Stimulated activated CD4-positive, alpha-beta T cell treated with anti-CD3 and anti-CD28 coated beads, Interleukin-2, amount 100 ng/mL, for 24 hours (primary cell): ENCODE measurements at places on chromosomes 13 and 19.

GRCh38 chr13:34748596-34748995 is 193.5 kb upstream of the NBEA start:
- no peak for DNase-seq

- DNase-seq: no peak
Measured at GRCh38 chr13:56893843-56894242, 246.9 kb upstream of the PRR20A start.

- DNase-seq: no peak
Measured at GRCh38 chr19:41311072-41311471, 1.1 kb downstream of the CCDC97 start.

- no peak for DNase-seq
Measured at GRCh38 chr13:49874430-49874829, 61.7 kb downstream of the SPRYD7 start.
